ENCODE measurements at places on chromosomes 11 and 22.
A peak's percentile ranks its signal among the peaks of the same experiment; 100 is the strongest.

DNA sequence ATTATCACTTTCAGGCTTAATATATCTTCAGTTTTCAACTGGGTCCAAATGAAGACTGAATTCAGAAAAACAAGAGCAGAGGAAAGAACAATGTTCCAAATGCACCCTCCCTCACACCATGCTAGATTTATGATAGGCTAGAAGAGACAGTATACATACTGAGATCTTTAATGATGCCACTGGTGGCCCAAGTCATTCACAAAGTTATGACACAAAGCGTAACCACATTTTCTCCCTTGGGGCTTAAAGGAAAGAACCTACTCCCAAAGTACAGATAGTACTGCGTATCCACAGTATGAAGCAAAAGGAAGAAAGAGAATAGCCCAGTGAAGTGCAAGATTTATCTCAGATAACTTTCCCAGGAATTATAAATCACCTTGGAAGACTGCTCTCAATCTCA, 10.9 kb upstream of the SOX6 start:
- no peak for DNase-seq

DNA sequence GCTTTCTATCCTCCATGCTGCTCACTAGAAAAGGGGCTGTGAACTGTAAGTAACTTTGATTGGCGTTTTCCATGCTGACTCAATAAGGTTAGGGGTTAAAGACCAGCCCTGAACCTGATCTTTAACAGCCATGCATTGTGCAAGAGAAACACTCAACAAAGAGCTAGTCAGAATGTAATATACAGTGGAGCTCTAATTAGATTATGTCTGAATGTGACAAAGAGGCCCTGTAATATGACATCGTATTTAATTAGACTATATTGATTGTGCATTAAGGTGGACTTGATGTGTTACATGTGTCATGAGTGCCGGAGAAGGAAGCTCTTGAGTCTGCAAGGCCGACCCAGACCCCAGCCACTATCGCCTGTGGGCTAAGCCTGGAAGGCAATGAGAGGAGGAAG, 70.5 kb downstream of the PKNOX2 start:
- no peak for DNase-seq

GRCh38 chr11:84780689-84781293, 846.4 kb downstream of the DLG2 start:
- DNase-seq: no peak

- DNase-seq: peak; percentile 71
Measured at GRCh38 chr11:60280412-60280811, at the start of gene MS4A4A. MS4A4A (plus strand) TSS chr11:60280666; CDS start chr11:60280676, 10 bp downstream.

GRCh38 chr22:36584666-36585065, 55.7 kb upstream of the EIF3D start:
- DNase-seq: no peak

DNA sequence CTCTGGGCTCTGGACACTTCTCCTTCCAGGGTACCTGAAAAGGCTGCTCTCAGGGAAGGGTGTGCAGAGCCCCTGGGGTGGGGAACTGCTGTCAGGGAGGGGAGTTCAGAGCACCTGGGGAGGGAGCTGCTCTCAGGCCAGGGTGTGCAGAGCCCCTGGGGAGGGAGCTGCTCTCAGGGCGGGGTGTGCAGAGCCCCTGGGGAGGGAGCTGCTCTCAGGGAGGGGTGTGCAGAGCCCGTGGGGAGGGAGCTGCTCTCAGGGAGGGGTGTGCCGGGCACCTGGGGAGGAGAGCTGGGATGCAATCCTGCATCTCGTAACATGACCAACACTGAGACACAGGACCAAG, 764.2 kb downstream of the BRD1 start:
- DNase-seq: no peak

DNA sequence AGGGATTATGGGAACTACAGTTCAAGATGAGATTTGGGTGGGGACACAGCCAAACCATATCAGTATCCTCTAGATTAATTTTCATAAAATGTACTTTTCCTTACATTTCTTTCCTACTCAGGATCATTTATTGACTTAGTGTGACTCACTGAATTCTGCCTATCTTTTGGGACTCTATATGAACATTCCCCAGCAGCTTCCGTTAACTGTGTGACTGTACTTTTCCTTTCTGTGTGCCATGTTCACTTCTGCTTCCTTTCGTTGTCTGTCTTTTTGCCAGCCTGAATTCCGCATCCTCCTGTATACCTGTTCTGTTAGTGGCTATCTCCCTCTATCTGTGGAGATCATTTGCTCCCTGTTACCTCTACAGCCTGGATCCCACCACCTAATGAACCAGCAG, 48.8 kb downstream of the SPECC1L start:
- no peak for DNase-seq

- no peak for DNase-seq
Measured at GRCh38 chr11:45076761-45077160, 69.7 kb upstream of the PRDM11 start.

- DNase-seq: no peak
Measured at GRCh38 chr22:19843857-19844376, 10.8 kb downstream of the GNB1L start.

DNA sequence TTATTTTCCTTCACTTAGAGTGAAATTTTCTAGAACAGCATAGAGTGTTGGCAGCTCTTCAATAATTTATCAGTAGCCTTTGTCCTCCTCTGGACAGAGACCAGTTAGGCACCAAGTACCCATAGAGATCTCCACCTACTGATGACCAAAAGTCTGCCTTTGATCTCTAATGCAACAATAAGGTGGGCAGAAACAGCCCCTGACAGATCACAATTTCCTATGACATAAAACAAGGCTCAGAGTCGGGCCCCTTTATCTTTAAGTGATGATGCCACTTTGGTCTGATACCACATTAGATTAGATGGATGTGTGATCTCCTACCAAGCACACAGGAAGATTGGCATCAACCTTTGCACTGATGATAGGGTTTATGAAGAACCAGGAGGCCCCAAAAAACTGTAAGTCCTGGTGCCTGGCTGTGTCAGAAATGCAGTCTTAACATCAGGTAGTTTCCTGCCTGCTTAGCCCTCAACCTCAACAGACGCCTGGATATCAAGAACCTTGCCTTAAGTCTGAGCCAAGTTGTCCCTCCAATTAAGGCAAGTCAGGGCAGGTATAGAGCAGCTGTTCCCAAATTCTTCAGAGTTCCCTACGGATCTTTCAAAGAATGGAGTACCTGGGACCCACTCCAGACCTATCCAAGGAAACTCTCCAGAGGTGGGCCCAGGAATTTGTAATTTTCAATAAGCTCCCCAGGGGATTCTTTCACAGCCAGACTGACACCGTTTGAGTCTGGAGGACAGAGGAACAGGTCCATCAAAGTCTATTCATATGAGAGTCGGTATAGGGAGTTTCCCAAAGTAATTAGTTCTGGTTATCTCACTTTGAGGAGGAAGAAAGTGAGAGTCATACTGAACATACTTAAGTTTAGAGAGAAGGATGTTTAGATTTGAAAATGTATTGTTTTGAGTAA, 30.6 kb upstream of the TMPRSS4 start:
- no peak for DNase-seq

DNA sequence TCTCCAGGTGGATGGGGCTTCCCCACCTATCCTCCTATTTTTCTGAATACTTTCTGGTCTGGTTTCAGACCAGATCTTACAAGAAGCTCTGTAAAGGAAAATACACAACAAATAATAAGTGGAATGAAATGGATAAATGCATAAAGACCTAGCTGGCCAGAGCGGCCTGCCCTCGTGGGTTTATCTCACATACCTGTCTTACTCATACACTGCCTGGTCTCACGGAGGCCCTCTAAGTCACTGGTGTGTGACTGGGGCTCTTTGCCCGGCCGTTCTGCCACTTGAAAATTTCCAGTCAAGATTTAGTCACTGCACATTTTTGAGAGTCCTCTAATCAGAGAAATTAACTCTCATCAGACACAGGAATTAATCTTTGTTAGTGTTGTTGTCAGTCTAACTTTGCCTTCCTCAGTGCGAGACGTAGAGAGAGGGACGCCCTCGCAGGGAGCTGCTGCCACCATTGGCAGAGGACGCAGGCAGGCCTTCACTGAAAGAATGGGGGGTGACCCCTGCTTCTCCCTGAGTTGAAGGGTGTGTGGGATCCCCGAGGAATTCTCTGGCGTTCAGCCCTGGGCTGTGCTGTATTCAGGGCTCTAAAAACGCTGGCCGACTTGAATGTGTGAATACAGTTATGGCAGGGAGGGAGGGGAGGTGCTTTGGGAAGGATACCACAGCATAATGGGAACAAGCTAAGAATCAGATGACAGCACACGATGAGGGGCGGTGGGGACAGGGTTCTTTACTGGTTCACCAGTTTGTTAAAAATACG, 46.3 kb upstream of the CADM1 start:
- DNase-seq: no peak

GRCh38 chr11:65260756-65261590, 789 bp upstream of the POLA2 start:
- DNase-seq: no peak

GRCh38 chr11:34773826-34774225, 142.4 kb downstream of the APIP start:
- no peak for DNase-seq

- no peak for DNase-seq
Measured at GRCh38 chr11:44328138-44328660, 18.3 kb upstream of the ALX4 start.

GRCh38 chr11:30155428-30155827, 75.4 kb upstream of the FSHB start:
- no peak for DNase-seq

- peak; percentile 68 for DNase-seq
Measured at GRCh38 chr11:79440571-79441460, at the start of gene TENM4. TENM4 (minus strand) TSS chr11:79441030; CDS start chr11:79069944, 371,086 bp downstream.

- peak; percentile 37 for DNase-seq
Measured at GRCh38 chr22:41285441-41285819, 557 bp downstream of the RANGAP1 start.

DNA sequence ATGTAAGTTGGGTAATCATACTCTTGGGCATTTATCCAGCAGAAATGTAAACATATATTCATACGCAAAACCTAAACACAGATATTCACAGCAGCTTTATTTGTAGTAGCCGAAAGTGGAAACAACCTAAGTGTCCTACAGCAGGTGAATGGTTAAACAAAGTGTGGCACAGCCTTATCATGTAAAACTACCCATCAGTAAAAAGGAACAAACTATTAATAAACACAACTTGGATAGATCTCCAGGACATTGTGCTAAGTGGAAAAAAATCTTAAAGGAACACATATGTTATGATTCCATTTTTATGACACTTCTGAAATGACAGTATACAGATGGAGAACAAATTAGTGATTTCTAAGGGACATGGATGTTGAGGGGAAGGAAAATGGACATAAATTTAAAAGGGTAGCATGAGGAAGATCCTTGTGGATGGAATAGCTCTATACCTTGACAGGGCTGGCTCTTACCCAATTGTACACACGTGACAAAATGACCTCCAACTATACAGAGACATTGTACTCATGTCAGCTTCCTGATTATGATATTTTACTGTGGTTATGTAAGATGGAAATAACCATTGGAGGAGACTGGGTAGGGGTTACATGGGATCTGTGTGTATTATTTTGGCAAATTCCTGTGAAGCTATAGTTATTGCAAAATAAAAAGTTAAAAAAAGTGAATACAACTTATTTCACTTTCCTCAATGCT, 15.4 kb downstream of the ANO5 start:
- DNase-seq: no peak

- peak; percentile 74 for DNase-seq
Measured at GRCh38 chr22:20429254-20430100, 8.1 kb downstream of the SCARF2 start.

DNA sequence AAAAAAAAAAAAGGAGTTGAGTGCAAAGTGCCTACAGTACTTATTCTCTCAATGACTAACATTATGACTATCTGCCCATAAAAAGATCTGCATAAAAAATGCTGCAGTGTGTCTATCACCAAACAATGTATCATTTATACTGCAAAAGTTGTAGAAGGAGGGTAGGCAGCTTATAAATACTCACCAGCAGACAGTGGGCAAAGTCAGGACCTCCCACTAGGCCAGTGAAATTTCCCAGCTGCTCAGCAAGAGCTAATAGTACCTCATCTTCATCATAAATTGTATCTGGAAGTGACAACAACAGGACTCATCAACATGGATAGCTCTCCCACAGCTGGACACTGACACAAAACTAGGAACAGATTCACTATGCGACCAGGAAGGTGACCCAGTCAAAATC, 1.6 kb downstream of the PPP2R1B start:
- no peak for DNase-seq

- DNase-seq: no peak
Measured at GRCh38 chr11:75311858-75312288, 39.6 kb downstream of the ARRB1 start.

DNA sequence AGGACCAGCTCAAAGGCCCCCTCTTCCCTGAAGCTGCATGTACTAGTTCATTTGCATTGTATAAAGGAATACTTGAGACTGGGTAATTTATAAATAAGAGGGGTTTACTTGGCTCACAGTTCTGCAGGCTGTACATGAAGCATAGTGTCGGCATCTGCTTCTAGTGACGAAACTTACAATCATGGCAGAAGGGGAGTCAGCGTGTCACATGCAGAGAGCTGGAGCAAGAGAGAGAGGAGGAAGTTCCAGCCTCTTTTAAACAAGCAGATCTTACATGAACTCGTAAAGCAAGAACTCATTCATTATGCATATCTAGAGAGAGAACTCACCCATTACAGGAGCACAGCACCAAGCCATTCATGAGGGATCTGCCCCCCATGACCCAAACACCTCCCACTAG, 7.1 kb upstream of the HMGXB4 start:
- DNase-seq: no peak

DNA sequence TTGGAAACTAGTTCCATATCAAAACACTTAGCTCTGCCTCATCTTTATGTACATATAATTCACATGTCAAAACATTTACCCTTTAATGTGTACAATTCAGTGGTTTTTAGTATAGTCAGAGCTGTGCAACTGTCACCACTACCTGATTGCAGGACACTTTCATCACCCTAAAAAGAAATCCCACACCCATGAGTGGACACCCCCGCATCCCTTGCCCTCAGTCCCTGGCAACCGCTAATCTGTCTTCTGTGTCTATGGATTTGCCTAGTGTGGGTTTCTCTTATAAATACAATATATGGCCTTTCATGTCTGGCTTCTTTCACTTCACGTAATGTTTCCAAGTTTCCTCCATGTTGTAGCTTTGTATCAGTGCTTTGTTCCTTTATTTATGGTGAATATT, 8.6 kb upstream of the EMID1 start:
- DNase-seq: no peak

- peak; percentile 59 for DNase-seq
Measured at GRCh38 chr11:69670158-69670845, 4.9 kb downstream of the LTO1 start.

DNA sequence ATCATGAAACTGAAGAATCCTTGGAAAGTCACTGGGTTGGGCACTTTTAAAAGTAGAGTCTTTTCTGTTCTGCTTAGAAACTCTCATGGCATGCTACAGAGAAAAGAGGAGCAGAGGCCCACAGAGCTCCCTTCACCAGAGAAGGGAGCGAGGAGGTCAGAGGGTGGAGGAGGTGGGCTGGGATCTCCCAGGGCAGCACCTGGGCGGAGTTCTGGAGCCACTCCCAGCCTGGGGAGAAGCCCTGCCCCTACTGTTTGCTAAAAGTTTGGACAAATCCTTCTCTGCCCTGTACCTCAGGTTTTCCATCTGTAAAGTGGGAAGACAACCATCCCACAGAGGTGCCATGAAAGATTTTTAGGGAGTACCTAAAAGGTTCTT, 299.1 kb downstream of the KIRREL3 start:
- no peak for DNase-seq
